Activated CD4-positive, alpha-beta T cell treated with anti-CD3 and anti-CD28 coated beads for 36 hours (primary cell): ENCODE measurements at places on chromosomes 2 and 18. TPM values are rescaled to one million over a fixed set of nuclear protein-coding genes. Genes with fewer than 3 reads are reported as not detected.

The FBXO15 gene
- total RNA-seq: 1.6 TPM

- no peak for DNase-seq
These were observed 3.9 kb upstream of the MYCN start for GRCh38 chr2:15936277-15937104.

DNA sequence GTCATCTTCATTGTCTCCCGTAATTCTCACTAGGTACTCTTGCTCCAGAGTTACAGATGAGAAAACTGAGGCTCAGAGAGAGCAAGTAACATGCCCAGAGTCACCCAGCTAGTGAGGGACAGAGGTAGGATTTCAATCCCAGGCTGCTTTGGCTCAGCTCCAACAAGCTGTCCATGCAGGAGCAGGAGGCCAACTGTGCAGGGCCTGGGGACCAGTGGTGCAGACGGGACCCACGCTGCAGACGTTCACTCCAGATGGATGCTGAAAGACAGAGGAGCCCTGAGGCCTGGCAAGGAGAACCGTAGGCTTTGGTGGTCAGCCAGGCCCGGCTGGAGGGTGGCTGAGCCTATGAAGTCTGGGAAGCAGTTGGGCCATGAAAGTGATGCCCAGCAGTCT lies 102.6 kb downstream of the MCFD2 start:
- no peak for DNase-seq

DNA sequence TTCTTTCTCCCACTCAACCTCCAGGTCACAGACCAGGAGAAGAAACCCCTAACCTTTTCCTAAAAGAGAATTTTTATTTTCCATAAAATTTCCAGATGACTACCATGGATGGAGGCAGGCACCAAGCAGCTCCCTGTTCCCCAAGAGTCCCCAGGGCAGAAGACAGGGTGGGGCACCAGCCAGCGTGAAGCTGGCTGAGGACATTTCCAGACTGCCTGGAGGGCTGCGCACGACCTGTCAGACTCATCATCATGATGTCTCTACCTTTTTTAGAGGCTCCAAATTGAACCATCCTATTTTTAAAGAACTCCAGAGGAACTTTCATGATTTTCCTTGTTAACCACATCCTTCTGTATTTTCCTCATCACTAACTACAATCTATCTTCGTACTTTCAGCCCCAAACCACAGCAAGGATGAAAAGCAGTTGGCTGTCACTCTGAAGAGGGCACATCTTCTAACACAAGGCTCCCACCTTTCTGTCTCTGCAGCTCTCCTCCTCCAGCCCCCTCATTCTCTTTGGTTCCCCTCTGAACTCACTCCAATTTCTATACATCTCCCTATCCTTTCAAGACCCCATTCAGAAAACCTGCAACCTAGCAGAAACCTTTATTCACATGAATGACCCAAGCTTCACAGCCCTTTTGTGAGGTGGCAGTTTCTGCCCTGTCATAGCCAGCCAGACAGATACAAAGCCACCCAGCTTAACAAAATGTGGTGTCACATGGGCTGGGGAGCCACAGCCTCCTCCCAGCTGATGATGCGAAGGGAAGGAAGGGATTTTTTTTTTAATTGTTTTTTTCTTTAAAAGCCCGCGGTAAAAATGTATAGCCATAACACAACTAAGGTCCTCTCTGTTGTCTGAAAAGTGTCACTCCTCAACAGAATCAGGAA lies 11.1 kb downstream of the AMMECR1L start:
- peak; percentile 61 for DNase-seq
